Activated CD4-positive, alpha-beta T cell treated with anti-CD3 and anti-CD28 coated beads, Interleukin-2, amount 50 U/mL, for 1 hour (primary cell): ENCODE measurements at places on chromosomes 2 and 18.

DNA sequence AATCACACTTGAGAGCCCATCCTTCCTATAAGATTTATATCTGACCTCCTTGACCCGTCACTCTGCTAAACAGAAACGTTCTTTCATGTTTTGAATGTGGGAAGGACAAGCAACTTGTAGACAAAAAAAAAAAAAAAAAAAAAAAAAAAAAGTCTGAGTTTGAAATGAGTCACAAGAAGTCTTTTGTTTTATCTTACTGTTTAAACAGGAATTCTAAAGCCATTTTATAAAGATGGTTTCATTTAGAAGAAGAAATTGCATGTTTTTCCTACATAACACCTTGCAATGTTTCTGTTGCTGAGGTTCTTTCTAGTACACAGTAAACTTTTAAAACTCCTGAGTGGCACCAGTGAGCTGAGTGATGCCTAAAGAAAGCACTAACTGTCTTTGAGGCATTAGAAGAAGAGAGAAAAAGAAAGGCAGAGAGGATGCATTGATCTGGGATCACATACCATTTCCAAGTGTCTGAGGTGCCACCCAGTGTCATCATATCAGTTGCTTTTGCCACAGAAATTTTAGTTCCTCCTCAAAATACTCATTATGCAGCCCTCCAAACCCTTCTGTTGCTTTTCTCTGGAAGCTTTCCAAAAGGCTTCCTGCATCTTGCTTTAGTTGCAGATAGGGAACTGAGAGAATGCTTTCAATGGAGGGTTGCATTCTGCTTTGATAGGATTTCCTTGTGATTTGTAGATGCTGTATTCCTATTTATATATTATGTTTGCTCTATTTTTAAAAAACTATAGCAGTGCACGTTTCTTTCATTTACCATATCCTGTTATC lies 69.1 kb downstream of the ACVR2A start:
- no peak for DNase-seq

DNA sequence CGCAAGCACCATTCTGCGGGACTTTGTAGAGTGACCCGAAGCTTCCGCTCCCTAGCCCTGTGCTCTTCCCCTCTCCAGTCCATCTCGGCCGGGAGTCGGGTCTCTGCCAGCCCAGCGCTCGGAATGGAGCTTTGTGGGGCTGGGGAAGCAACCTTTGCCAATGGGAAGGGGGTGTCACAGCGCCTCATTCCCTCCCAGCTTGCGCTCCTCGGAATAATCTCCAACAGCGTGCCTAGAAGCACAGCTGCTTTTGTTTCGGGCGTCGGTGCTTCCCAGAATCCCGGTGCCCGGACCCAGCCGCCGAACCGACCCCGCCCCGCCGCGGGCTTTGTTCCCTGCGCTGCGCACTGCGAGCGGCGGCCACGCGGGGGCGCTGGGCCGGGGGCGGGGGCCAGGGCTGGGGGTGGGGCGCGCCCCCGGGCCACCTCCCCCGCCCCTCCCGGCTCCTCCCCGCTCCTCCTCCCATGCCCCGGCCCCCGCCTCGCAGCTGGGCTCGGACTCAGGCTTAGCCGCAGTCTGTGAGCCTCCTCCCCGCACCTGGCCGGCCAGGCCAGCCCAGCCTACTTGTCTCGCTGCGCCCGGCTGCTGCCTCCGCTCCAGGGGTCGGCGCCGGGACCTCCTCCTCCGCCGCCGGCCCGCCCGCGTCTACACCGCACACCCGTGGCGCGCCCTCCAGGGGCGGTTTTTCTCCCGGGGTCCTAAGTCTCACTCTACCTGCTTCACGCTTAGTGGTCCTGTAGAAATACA lies 77.7 kb upstream of the SMAD2 start:
- DNase-seq, result peak; percentile 34

- DNase-seq, result no peak
These were observed 167.5 kb downstream of the AGAP1 start for GRCh38 chr2:235661167-235661937.

- no peak for DNase-seq
These were observed 7.6 kb downstream of the APCDD1 start for GRCh38 chr18:10461989-10462388.

- no peak for DNase-seq
These were observed 159.3 kb upstream of the REV1 start for GRCh38 chr2:99648906-99649789.

DNA sequence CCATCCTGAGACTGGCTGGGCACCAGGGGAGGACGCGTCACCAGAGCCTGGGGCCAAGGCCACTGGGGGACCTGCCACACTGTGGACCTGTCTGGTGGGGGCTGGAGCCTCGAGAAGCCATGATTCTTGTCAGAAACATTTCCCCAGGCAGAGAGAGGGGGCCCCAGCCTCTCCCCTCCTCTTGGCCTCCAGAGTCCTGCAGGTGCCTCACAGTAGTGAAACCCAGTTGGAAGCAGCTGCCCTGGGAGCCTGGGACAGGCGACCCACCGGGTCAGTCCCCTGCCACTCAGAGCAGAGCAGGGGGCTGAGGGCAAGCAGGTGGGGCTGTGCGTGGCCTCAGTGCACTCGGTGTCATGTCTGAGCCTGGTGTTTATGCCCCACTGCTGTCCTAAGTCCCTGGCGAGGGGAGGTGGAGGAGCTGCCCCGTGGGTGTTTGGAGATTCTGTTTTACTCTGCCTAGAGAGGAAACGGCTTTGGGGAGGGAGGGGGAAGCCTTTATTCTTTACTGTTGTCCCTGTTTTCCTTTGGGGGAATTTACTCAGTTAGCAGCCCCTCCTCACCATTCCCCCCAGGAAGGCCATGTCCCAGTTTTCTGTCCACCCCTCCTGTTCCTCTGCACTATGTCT lies 7.7 kb downstream of the OXER1 start:
- no peak for DNase-seq

DNA sequence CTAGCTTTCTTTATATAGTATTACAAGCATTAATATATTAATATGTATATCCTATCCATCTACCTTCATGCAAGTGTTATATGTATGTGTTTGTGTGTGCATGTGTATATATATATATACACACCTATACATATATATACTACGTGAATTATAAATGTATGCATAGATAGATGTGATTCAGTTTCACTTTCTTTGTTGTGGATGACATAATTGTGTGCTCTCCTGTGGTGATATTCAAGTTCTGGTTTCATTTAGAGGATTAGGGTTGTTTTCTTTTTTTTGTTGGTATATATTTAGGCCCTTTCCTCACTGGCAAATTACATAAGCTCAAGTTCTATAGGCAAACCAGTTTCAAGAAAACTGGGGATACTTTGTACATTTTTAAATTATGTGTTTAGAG lies 225.7 kb upstream of the FANCL start:
- no peak for DNase-seq

GRCh38 chr18:76495435-76496193 lies 572 bp upstream of the ZNF516 start:
- no peak for DNase-seq

DNA sequence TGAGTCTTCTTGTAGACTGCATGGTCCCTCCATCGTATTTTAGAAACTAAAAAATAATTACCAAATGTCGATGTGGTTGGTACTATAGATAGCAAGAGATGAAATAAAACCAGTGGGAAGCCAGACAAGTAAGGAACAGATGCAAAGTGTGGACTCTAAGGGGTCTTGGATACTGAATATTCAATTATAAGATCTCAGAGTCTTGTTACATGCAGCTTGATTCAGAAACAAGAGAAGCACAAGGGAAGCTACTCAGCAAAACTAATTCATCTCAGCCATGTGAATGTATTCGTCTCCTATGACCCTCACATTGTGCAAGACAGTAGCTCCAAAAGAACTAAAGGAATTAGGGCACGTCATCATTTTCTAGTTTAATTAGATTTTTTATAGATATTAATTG lies 80.9 kb downstream of the CDH20 start:
- no peak for DNase-seq

DNA sequence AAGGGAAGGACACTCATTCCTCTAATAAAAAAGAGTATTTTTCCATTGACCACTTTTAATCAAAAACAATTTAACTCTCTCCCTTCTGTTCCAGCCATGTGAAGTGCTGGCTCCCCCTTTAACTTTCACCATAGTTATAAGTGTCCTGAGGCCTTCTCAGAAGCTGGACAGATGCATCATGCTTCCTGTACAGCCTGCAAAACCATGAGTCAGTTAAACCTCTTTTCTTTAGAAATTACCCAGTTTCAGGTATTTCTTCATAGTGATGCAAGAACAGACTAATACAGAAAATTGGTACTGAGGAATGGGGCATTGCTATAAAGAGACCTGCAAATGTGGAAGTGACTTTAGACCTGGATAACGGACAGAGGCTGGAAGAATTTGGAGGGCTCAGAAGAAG lies 643.6 kb upstream of the DDX18 start:
- DNase-seq, result no peak

GRCh38 chr18:9730786-9731185 lies 22.7 kb downstream of the RAB31 start:
- DNase-seq, result no peak

DNA sequence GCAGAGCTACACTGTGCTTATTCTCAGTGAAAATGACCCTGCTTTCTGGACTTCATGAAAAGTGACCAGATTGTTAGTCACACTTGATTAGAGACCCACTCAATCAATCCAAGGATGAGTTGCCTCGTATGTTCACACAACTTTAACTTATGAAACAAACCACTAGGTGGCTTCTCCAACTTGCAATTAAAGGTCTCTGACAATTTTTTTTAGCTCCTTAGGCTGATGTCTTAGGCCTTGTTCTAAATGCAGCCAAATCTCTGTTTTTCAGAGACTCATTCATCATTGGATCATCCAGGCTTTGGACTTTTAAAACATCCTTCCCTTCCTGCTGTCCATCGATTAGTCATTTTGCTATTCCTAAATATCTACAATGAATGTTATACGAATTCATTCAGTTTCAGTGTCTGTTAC lies 63.4 kb downstream of the MREG start:
- DNase-seq, result no peak

GRCh38 chr2:43225093-43225787 lies 1.2 kb downstream of the ZFP36L2 start:
- peak; percentile 63 for DNase-seq

DNA sequence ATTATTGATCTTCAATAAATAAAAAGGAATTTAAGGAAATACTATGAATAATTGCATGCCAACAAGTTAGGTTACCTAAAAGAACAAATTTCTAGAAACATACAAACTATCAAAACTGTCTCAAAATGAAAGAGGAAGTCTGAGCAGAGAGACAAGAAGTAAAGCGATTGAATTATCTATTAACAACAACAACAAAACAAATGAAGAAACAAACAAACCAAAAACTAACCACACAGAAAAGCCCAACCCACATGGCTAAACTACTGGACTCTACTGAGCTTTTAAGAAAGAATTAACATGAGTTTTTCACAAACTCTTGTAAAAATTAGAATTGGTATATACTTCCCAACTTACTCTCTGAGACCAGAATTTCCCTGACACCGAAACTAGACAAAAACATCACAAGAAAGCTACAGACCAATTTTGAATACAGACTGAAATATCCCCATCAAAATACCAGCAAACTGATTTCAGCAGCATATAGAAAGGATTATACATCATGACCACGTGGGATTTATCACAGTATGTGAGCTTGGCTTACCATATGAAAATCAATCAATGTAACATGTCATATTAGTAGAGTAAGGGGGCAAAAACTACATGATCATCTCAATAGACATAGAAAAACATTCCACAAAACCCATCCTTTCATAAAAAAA lies 16.6 kb upstream of the GALNT1 start:
- DNase-seq, result no peak

- no peak for DNase-seq
These were observed 23.7 kb downstream of the CUL3 start for GRCh38 chr2:224561234-224562005.

DNA sequence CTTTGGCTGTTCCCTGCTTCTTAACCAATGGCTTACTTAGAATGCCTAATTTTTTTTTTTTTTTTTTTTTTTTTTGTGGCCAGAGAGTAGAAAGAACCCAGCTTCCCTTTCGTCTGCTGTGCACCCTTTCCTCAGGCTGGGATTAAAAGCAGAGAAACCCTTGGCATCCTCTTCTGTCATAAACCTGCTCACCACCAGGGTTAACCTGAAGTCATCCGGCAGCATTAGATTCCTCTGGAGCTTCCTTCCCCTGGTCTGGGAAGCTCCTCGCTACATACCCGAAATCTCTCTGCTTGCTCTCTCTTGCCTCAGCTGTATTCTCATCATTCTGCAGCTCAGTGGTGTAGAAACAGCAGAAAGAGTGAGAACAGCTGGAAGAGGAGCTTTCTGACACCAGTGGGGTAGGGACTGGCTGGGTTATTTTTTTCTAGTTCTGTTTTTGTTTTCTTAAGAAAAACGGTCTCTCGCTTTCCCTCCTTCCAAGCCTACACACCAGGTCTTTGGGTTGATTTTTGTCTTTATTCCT lies 339.0 kb upstream of the MEIS1 start:
- no peak for DNase-seq

DNA sequence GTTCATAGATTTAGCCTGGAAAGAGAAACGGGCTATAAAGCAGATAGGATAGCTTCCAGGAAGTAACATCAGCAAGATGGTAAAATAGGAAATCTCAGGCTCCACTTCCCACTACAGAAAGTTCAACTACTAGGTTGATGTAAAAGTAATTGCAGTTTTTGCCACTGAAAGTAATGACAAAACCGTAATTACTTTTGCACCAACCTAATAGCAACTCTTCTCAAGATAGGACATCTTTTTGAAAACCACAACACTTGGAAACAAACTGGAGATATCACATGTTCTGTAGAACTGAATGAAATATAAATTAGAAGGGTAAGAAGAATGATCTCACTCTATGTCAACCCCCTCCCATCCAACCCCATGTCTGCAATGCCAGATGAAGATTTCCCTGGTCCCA lies 1154.3 kb downstream of the BCL11A start:
- no peak for DNase-seq

DNA sequence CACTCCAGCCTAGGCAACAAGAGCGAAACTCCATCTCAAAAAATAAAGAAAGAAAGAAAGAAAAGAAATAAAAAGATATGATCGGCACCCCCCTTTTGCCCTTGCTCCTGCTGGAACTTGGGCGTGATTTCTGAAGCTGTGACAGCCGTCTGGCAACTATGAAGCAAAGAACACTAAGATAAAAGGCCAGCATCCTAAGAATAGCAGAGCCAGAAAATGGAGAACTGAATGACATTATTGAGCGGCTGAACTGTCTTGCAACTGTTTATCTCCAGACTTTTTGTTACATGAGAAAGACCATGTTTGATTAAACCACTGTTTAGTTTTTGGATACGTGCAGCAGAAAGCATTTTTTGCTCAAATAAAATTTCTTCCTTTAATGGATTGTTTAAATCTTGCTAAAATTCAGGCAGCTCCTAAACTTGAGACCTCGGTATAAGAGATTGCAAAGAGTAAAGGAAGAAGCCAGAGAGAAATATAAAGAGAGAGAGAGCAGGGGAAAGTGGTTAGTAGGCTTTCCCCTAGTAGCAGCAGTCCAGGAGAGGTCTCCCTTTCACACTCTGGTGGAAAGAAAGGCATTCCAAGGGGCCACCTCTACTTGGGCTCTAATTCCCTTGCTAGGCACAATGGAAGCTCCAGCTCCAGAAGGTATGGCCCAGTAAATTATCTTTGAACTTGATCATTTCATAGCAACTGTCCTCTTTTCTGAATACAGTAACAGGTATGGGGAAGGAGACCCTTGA lies 8.2 kb upstream of the MBD2 start:
- no peak for DNase-seq

- DNase-seq, result no peak
These were observed 17.0 kb downstream of the CHMP1B start for GRCh38 chr18:11868230-11868629.

GRCh38 chr2:176018708-176019107 lies 16.6 kb upstream of the LNPK start:
- no peak for DNase-seq
